Suprapubic skin (tissue), 4 donors: ENCODE measurements at places on chromosomes 4 and X. TPM values are rescaled to one million over a fixed set of nuclear protein-coding genes. Genes with fewer than 3 reads are reported as not detected.

GRCh38 chr4:12963912-12964311, 520.2 kb downstream of the RAB28 start:
- no peak for DNase-seq

- no peak for DNase-seq
These were observed 15.0 kb upstream of the TRIM2 start for GRCh38 chr4:153189016-153189801.

The ERCC6L gene
- total RNA-seq = 0.30 TPM

The UBE2K gene
- 37.2 TPM for total RNA-seq

The CT45A5 gene
- not detected for total RNA-seq

DNA sequence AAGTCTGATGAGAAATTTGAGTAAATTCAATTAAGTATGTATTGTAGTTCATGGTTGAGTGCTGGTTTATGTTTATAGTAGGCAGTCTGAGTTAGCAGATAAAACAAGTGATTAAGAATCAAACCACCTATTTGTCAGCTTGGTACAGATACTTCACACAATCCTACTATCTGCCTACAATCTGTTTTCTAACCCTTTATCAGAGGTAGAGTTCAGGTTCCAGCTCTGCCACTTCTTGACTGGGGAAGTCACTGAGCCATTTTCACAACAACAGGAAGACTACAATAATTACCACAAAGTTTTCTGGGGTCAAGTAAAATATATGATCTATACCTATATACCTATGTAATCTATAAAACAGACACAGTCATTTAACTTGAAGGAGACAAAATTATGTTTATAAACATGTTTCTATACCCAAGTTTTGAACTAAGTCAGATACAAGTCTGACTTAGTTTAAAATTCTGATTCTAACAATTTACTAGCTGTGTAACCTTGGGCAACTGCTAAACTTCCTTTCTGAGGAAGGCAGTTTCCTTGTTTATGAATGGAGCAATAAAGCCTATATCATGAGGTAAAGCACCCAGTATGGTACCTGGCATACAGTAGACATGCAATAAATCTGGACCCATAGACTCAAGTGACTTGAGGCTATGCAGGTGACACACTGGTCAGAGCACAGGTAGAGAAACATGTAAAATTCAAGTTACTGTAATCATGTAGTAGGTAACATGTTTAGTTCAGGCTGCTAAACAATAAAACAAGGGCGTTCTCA, 37.2 kb upstream of the BDH2 start:
- DNase-seq = no peak

The GC gene
- 5.2 TPM for total RNA-seq

GRCh38 chrX:29902004-29902403, 313.4 kb upstream of the MAGEB2 start:
- DNase-seq = no peak

DNA sequence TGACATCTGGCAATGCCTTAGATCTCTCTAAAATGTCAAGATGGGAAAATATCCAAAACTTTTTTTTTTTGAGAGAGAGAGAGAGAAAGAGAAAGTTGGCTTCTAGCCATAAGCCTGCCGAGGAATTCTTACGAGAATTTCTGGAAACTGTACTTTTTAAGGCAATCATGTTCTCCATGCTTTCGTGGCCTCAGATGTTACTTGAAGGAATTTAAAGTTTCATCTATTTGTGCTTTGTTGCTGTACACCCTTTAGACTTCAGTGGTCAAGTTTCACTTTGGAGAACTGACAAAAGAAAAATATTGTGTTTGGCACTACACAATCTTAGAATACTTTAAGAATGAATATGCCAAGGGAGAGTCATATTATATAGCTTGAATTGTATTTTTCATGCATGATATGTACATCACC, 53.9 kb downstream of the FAT4 start:
- DNase-seq = no peak

DNA sequence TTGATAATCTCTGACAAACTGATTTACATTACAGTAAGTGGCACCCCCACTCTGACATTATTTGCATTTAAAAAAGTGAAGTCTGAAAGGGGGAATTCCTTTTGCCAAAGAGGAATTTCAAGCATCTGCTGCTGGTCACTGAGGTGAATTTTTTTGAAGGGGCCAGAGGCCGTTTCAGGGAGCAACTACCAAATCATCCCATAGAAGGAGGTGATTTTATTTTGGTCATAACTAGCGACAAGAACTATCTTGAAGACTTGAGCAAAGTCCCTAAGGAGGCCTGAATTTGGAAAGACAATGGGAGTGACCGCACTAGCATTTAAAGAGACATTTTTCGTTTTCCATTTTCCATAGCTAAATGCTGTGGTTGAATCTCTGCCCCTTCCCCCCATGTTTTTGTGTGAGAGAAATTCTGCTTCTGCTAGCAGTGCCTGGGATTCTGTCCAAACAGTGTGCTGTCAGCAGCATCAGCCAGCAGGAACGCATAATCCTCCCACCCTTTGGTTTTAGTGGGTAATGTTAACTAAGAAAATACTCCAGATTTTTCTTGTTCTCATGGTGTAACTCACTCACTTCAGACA, 110.1 kb upstream of the MED14 start:
- no peak for DNase-seq

The NDST4 gene
- not detected for total RNA-seq

The TAF1 gene
- 24.5 TPM for total RNA-seq

The PIR gene
- total RNA-seq = 16.9 TPM

The UGT2A1 gene
- total RNA-seq = 1.6 TPM

DNA sequence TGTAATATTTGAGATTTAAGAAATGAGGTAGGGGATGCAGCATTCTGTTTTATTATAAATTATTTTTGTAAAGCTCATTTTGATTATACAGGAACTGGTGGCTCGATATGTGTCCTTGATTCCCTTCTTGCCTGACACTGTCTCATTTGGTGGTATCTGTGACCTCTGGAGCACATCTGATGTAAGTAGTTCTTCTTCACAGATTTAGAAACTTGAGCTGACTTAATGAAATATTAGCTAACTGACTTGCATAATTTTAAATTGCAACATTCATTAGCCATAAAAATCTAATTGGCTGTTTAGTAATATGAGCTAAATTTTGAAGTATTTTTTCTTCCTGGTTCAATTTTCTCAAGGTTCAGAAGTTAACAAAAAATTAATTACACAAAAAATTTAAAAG, 69.1 kb downstream of the FBXL5 start:
- no peak for DNase-seq

GRCh38 chrX:107721318-107721717, 54.3 kb downstream of the TSC22D3 start:
- DNase-seq = no peak

GRCh38 chr4:178632415-178632814, 1190.2 kb upstream of the AGA start:
- no peak for DNase-seq

DNA sequence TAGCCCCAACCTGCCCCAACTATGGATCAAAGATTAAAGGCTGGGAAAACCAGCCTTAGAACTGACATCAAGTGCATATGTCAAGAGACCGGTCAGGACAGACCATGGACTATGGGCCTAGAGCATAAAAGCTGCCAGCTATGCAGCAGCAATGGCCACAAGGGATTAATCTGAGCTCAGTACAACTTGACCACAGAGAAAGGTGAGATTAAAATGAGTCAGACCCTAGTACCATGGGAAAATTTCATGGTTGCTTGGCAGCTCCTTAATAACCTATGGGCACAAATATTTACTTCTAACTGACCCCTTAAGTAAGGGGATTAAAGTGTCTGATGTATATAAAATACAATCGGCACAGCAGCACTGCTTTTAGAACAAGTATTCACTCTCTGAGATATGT, 54.4 kb downstream of the CBR4 start:
- DNase-seq = no peak

The SFRP2 gene
- 7.5 TPM for total RNA-seq

DNA sequence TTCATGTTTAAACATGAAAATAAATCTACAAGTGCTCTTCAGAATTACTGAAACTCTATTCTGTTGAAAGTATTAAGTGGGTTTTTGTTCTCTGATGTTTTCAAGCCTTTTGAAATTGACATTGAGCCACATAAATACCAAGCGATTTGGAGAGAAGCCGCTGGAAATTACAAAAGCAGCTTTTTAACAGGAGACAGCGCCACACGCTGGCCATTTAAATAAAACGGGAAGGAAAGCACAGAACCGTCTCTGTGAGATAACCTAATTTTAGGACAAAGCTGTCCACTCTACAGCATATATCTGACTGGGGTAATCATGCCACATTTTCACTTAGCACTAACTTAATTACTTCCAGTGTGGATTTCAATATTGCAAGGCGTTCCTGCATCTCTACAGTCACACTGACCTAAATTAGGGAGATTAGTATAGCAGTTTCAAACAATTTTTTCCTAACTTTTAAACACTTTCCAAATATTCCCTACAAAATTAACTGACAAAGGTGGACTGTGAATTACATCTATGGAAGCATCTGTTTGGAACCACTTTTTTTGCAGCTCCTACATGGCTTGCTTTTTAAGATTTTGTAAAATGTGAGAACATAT, 6.8 kb upstream of the ANOS1 start:
- no peak for DNase-seq

The EREG gene
- total RNA-seq = 9.5 TPM

The RNF212 gene
- total RNA-seq = 5.4 TPM

DNA sequence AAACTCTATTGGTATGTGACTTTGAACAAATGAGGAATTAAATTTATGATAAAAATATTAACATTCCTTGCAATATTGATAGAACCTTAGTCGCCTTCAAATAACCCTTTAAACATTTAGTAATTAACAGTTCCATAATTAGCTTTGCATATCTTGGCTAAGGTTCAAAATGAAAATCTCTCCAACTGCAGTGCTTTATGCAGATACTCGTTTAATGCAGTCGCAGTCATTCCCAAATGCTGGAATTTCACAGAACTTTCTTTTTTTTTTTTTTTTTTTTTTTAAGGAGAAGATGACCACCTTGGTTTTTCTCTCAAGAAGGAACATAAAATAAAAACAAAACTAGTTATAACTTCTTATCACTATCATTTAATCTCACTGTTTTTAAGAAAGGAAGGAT, 5.2 kb downstream of the RAPGEF2 start:
- DNase-seq = no peak
